ENCODE measurements at places on chromosomes 6 and 20. TPM values are rescaled to one million over a fixed set of nuclear protein-coding genes. Genes with fewer than 3 reads are reported as not detected.
A peak's percentile ranks its signal among the peaks of the same experiment; 100 is the strongest.

The ARMC12 gene
- 0.82 TPM for total RNA-seq

- DNase-seq = peak; percentile 6
Measured at GRCh38 chr6:73798592-73798991, 102.6 kb downstream of the CD109 start.

The ATP6V1G2 gene
- total RNA-seq = 54.6 TPM

GRCh38 chr6:133641104-133641503 is 247.8 kb upstream of the TCF21 start:
- no peak for DNase-seq

DNA sequence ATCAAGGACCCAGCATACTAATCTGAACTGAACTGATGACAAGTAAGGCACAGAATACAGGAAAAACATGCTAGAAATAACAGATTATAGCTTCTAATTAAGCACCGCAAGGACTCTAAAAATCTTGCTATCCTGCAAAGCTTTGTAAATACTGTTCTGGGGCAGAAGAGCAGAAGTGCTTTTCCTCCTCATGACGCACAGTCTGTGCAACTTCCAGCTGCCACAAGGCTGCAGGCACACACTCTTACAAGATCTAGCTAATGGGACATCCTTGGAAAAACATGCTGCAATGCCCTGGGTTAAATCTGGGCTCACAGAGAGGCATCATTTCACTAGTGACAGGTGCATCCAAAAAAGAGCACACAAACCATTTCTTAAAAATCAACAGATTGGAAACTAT is 188.6 kb downstream of the GJA10 start:
- DNase-seq = no peak

DNA sequence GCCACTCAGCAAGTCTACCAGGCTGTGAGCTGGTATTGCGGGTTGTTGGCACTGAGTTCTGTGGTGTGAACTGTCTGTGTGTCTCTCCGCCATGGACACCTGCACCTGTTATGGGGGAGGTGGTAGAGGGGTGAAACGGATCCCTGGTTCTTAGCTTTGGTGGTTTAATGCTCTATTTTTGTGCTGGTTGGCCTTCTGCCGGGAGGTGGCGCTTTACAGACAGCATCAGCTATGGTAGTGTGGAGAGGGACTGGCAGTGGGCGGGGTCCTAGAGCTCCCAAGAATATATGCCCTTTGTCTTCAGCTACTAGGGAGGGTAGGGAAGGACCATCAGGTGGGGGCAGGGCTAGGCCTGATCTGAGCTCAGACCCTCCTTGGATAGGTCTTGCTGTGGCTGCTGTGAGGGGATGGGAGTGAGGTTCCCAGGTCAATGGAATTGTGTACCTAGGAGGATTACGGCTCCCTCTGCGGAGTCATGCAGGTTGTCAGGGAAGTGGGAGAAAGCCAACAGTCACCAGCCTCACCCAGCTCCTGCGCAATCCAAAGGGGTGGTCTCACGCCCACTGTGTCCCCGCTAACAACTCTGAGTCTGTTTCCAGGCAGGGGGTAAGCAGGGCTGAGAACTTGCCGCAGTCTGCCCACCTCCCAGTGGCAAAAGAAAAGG is 154.3 kb downstream of the CCDC170 start:
- no peak for DNase-seq
